ENCODE measurements at places on chromosomes 16 and 17.

- no peak for DNase-seq
Observed at GRCh38 chr16:24906199-24906808, 60.5 kb downstream of the SLC5A11 start.

DNA sequence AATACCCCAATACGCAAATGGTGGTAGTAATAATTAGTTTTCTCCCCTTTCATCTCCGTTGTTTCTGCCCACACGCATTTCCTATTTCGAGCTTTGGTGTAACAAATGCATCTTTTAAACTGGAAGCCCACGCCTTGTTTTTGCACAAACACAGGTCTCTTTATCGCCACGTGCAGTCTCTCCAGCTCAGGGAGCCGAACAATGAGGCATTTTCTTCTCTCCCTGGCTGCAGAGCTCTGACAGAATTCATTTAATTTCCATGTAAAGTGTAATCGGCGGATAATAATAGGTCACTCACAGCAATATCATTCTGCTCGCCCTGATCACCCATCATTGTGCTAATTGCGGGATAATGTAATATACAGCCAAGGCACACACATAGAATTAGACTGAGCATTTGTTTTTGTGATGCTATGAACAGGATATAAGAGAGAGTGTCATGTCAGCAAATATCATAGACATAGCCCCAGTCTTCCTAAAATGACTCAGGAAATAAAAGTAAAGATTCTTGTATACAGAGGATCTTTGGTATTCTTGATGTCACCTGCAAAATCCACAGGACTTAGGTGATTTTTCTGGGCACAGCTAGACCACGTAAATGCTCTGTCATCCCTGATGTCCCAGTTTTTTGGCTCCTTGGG is 452.6 kb upstream of the CDH11 start:
- DNase-seq = no peak

DNA sequence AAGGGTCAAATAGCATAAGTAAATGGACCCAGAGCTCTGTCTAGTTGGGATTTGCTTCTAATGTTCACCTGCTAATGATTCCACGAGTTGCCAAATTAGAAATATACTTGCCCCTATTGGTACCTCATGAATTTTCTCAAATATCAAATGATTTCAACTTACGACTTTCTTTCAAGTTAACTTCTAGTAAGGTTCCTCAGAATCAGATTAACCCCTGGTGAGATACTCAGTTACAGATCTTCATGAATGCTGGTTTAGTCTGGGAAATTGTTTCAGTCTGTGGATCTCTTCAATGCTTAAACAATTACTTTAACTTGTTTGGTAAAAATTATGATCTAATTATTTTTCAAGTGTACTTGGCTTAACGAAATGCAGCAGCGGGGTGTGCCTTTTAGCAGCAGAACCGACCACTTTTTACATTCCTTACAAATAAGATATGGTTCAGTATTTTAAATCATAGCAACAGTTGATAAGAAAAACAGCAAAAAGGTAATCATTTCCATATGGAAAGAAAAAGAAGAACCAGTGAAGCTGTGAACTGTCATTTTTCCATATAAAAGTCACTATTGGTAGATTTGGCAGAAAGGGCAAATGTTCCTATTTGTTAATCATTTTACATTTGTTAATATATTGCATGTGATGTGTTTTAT is 34.5 kb downstream of the TUBD1 start:
- no peak for DNase-seq

- no peak for DNase-seq
Observed at GRCh38 chr16:58578642-58579041, 51.0 kb downstream of the CNOT1 start.

GRCh38 chr16:84614623-84614967 is 3.3 kb downstream of the COTL1 start:
- DNase-seq = no peak

DNA sequence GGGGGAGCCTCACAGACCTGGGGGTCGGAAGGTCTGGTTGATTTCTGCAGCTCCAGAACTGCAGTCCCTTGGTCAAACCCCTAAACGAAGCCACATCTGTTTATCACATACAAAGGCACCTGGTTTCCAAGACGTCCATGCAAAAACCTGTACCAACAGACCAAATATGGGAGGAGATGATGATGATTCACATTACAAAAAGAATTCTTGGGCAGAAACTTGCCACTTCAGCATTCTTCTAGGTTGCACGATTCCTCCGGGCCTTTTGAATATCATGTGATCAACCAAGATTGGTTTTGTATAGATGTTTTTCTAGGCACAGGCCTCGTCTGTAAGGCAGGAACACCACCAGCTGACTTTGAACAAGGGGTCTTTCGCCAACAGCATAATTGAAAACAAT is 466.3 kb downstream of the SOX9 start:
- no peak for DNase-seq

- no peak for DNase-seq
Observed at GRCh38 chr16:83336603-83337002, 471.2 kb upstream of the HSBP1 start.

DNA sequence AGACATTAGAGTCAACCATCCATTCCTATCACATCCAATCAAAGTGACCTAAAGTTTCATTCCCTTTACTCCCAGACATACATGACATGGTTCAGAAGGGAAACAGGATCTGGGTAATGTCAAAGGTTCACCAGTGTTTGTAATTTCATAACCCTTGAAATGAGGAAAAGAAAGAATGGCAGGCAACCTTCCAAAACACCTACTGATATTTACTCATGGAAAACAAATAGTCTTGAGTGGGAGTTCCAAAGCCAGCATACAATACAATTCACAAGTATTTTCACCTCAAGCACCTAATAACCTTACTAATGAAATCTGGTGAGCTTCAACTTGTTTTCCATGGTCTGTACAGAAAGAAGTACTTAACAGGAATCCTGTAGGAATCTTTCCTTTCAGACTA is 72.5 kb upstream of the AXIN2 start:
- no peak for DNase-seq

All from NCI-H2227 treated with DMSO at 0.1 percent for 48 hours (cell line).